ENCODE measurements at places on chromosomes 16 and 17.
A peak's percentile ranks its signal among the peaks of the same experiment; 100 is the strongest.

- DNase-seq, result no peak
These were observed 1.9 kb downstream of the GIT1 start for GRCh38 chr17:29587591-29587990.

- no peak for DNase-seq
These were observed 11.1 kb upstream of the WFDC1 start for GRCh38 chr16:84283314-84284153.

DNA sequence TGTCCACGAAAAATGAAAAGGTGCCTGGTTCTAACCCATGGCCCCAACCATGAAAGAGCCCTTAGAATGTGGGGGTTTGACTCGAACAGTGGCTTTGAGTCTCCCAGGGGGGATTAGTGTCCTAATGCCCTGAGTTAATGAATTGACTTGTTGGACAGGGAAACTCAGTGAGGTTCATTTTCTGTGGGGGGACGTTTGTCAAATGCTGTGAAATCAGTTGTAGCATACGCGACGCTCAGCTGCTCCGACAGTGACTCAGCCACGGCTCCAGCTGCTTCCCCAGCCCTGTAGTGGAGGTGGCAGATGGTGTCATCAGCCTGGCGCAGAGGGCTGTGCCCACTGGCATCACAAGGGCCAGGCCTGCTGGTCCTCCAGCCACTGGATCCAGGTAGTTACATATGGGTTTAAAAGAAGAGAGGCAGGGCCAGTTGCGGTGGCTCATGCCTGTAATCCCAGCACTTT, 3.9 kb upstream of the TMEM235 start:
- DNase-seq, result no peak

DNA sequence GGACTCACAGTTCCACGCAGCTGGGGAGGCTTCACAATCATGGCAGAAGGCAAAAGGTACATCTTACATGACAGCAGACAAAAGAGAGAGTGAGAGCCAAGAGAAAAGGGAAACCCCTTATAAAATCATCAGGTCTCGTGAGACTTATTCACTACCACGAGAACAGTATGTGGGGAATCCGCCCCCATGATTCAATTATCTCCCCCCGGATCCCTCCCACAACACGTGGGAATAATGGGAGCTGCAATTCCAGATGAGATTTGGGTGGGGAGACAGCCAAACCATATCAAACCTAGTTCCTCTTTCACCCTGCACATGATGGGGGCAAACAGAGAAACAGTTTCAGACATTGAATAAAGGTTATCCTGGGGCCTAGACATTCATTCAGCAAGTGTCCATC, 32.2 kb upstream of the IRX6 start:
- no peak for DNase-seq

DNA sequence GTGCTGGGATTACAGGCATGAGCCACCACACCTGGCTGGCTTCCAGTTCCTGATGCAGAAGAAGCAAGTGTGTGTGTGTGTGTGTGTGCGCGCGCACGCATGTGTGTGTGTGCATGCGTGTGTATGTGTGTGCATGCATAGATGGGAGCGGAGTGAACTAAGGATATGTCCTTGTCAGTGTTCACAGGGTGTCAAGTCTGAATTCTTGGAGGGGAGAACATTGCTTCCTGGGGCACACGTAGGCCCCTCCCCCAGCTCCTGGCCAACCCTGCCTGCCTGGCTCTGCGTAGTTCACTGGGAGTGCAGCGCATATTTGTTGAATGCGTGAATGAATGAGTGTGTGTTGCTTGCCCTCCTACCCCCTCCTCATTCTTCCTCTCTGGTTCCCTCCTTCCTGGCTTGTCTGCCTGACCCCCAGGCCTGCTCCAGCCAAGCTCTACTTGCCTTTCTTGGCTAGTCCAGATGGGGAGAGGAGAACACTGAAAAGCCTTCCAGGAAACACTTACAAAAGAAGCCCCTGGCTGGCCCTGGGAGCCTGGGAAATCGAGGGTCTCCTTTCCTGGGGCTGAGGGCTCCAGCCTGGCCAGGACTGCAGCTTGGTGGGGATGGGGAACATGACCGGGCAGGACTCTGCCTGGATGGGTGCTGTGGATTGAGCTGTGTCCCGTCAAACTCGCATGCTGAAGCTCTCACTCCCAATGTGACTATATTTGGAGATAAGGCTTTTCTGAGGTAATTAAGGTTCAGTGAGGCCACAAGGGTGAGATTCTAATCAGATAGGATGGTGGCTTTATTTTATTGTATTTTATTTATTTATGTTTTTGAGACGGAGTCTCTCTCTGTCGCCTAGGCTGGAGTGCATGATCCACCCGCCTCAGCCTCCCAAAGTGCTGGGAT, 27.9 kb downstream of the IGFBP4 start:
- peak; percentile 87 for DNase-seq

DNA sequence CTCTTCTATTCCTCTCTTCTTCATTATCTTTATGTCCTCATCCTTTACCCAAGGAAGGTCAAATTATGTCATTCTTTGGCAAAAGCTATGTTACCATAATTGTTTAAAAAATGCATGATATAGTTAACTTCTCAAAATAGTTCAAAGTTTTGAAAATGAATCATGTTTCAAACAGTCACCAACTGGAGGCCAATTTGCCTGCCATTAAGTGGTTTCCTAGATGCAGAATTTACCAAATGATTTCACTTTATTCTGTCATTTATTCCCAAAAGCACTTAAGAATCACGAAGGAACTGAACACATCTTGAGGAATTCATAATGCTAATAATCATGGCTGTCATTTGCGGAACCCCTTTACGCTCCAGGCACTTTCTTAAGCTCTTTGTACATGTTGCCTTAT, 190.9 kb upstream of the CDH11 start:
- peak; percentile 88 for DNase-seq

- no peak for DNase-seq
These were observed 117.0 kb downstream of the AATF start for GRCh38 chr17:37065486-37066321.

GRCh38 chr16:80100186-80100585, 440.6 kb upstream of the DYNLRB2 start:
- DNase-seq, result no peak

- no peak for DNase-seq
These were observed 1086.4 kb upstream of the RBFOX1 start for GRCh38 chr16:6246266-6246665.

- DNase-seq, result no peak
These were observed 193.6 kb downstream of the CDH8 start for GRCh38 chr16:61842666-61843065.

- DNase-seq, result no peak
These were observed 11.2 kb upstream of the RANGRF start for GRCh38 chr17:8277317-8277716.

DNA sequence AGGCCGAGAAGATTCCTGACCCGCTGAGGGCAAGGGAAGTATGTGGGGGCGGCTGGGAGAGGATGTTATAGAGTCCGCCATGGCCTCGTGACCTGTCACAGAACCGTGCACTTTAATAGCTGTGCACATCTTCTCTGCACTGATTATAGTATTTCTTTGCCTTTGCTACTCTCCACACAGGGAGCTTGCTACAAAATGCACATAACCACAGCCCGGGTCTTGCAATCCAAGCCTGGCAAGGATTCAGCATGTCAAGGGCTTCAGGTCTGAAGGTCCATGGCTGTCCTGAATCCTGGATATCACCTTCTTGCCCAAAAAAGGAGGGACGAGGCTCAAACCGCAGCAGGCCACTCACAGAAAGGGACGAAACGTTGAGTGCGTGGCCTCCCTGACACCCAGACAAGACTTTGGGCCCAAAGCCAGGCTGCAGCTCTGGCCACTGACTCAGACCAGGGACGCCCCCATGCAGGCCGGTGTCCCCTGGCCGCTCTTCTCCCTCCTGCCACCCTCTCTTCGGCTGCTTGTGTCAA, 43.7 kb downstream of the USP22 start:
- no peak for DNase-seq

DNA sequence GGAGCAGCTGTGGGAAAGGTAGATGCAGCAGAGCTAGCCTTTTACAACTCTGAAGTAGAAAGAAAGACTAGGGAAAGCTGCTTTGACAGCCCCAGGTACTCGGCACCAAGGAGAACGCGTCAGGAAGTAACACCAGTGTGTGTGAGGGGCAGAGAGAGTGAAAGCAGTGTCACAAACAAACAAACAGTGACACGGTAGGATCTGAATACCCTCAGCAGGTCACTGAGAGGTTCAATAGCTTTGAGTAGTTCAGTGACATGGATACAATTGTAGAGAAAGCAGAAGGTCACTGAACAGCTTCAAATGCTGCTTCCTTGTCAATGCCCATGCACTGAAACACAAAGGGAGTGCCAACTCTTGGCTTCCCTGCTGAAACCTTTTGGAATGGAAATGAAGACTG, 150.3 kb upstream of the C17orf78 start:
- no peak for DNase-seq

GRCh38 chr17:80408872-80409271, 6.1 kb upstream of the ENDOV start:
- DNase-seq, result no peak

DNA sequence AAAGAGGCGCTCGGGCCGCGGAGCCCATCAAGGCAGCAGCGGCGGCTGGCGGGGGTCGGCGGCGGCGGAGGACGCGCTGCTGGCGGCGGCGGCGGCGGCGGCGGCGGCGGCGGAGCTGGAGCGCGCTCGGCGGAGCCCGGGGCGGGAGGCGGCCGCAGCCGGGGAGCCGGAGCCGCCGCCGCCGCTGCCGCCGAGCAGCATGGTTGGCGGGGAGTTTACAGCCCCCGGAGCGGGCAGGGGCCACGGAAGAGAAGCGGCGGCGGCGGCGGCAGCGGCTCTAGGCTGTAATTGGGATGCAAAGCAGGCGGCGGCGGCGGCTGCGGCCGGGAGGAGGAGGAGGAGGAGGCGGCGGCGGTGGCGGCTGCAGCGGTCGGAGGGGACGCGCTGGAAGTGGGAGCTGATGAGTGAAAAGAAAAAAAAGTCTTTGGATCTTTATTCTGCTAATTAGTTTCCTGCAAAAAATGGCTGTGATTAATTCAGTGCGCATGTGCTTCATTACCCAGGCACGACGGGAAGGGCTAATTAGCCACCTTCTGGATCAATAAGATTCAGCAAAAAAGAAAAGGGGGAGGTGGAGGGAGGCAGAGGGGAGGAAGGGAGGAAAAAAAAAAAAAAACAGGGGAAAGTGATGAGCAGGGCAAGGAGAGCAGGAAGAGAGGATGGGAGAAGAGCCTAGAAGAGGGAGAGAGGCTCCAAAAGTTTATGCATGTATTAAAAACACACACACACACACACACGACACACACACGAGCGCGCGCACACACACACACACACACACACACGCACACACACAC, 10.9 kb upstream of the ZFHX3 start:
- peak; percentile 61 for DNase-seq

GRCh38 chr16:87790292-87791100, 24.7 kb upstream of the KLHDC4 start:
- DNase-seq, result no peak

DNA sequence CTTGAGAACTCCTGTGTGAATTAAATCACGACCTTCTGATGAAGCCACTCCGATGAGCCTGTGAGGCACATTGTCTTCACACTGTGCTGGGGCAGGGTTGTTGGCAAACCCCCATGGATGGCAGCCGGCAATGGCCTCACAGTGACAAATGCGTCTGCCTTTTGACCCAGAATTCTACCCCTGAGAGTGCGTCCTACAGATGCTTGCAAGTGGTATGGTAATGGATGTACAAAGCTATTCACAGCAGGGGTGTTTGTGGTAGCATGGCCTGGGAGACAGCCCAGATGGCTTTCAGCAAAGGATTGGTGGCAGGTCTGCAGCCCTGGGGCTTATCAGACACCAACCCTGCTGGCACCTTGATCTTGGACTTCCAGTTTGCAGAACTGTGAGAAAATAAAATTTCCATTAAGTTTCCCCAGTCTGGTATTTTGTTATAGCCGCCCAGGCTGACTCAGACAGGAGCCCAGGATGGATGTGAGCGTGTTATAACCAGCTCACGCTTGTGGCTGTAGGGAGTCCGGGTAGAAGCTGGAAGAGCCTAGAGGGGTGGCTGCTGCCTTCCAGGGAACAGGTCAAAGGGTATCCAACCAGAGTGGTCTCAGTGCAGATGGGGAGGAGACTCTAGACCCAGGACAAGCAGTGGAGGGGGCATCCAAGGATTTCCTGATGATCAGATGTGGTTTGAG, 10.1 kb downstream of the AFMID start:
- no peak for DNase-seq

- no peak for DNase-seq
These were observed 97.8 kb downstream of the BANP start for GRCh38 chr16:88048985-88049384.

DNA sequence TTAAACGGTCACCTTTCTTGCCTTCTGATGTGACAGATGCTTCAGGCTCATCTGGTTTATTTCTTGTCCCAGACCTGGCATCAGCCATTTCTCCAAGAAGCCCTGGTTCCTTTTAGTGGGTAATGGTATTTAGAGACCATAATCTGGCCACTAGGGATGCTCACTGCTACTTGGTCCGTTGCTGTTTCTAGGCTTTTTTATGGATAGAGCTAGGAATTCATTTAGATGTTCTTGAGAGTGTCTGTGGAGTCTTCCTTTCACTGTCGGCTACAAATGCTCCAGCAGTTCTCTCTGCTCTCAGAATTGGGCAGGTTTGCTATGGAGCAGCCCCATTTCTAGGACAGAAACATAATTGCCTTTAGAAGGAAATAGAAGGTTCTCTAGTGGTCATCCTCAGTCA, 214.5 kb downstream of the KATNIP start:
- DNase-seq, result no peak

DNA sequence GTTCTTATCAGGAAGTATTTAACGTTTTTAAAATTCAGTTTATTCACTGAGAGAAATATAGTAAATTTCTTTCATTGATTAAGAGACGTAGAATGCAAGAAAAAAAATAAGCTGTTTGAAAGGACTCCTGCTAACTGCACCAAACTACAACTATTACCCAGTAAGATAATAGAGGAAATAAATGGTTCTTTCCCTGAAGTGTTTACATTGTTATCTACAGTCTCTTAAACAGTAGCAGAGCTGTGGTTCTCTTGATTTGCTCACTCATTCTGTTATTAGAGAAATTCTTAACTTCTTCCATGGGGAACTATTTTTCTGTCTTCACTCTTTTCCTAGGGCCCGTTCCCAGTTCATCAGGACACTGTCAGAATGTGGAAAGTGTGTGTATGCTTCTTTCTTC, 973.0 kb downstream of the KCNJ2 start:
- DNase-seq, result no peak

DNA sequence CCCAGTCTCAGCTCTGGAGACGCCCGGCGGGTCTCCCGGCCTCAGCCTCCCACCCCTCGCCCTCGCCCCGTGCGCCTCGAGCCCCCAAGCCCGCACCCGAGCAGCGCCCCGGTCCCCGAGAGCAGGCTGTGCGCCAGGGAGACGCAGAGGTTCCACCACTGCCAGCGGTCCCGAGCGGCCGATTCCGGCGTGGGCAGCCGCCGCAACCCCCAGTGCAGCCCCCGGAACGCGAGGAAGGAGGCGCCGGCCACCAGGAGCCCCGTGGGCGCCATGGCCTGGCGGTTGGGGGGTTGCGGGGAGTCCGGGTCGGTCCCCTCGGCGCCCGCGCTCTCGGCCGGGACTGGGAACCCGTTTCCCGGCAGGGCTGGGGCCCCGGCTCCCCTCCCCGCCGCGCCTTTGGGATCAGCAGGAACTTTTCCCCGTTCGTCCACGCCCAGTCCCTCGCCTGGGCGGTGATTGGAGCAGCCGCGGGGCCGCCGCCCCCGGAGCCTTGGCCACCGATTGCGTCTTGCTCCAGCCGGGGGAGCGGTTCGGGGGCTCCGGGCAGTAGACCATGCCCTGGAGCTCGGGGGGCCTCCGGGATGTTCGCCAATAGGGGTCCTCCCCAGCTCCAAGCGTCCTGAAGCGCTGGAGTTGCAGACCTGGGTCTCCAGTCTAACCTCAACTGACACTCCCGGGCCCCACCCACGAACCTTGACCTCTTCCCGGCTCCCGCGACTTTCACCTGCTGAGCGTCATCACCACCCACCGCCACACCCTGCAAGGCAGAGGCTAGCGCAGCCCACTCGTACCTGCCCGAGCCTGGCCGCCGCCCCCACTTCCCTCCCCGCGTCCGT, at the start of gene TLCD2:
TLCD2 (minus strand) TSS at position 407 of the 836 bp plus-strand sequence; CDS start at position 272, 135 bp downstream.
- DNase-seq, result peak; percentile 78
